ENCODE measurements at places on chromosomes 2 and 18. TPM values are rescaled to one million over a fixed set of nuclear protein-coding genes. Genes with fewer than 3 reads are reported as not detected.
A peak's percentile ranks its signal among the peaks of the same experiment; 100 is the strongest.

DNA sequence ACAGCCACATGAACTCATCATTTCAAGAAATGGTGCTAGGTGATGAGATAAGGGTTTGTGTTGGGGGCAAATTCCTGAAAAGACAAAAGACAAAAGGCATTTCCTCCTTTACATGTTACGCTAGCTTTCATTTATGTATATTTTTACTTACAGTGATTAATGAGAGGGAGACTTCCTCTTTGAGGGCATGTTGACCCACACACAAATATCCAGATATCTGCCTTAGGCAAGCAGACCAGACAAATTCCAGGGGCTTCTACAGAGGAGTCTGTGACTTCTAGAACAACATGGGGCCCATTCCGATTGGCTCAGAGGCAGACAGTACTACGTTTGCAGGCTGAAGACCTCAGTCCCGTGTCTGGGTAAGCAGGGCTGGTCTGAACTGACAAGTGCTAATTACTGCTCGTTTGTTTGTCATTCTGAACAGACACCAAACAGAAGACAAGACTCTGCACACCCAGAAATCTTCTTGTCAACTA lies 74.8 kb upstream of the ST6GAL2 start:
- no peak overlapping the region for H3K4me3 ChIP-seq
- peaks cover 10% of the 10 kb centered on the region for H3K4me1 ChIP-seq
- no peaks in the 10 kb centered on the region for H3K36me3 ChIP-seq
- H3K27ac ChIP-seq = no peak overlapping the region

The TCF7L1 gene
- total RNA-seq = 73.3 TPM

DNA sequence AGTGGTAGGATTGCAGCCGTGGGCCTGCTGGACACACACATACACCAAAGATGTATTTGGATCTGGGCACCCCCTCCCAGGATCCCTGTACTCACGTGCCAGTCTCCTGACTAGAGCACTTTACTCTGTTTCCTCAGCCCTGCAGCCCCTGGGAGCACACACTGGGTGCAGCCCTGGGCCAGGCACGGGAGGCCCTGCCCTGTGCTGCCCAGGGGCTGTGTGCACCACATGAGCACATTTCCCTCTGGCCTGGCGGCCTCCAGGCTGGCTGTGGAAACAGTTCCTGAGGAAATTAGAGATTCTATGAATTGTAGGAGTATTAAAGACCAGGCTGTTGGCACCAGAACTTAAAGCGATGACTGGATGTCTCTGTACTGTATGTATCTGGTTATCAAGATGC lies 45.4 kb downstream of the BCL2L11 start:
- no peak for DNase-seq
- no peak overlapping the region for H3K27ac ChIP-seq
- peaks cover 18% of the 10 kb centered on the region for H3K4me1 ChIP-seq
- no peaks in the 10 kb centered on the region for H3K27me3 ChIP-seq

DNA sequence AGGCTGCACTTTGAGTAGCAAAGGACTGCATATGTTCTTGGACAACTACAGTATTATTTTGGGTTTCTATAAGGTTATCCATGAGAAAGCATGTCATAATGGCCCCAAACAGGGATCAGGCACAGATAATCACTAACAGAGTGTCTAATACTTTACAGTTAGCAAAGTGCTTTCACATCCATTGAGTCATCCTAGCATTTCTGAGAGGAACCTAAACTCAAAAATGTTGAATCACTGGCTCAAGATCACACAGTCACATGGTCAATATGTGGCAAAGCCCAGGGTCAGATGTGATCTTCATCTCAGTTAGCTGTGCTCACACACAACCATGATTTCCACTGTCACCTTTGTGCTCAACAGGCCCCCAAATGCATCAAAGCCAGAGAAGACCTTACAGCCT lies 156.1 kb upstream of the VRK2 start:
- H3K36me3 ChIP-seq = no peaks in the 10 kb centered on the region
- H3K27me3 ChIP-seq = no peaks in the 10 kb centered on the region
- H3K4me1 ChIP-seq = no peaks in the 10 kb centered on the region
- H3K4me3 ChIP-seq = no peak overlapping the region
- no peak for DNase-seq

DNA sequence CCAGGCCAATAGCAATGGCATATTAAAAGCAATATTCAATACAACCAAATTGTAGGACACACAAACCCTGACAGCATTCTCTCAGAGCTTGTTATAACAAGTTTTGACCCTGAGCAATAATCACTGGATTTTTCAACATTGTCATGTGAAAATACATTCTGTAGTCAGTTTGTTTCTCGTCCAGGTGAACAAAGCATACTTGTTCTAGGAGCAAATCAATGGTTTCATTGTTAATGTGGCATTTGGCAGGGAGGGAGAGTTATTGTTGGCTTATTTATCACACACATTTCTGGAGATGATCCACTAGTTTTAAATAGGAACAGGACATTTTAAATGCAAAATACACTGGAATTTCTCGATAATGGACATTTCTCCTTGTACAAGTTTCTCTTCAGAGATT lies 69.9 kb upstream of the L3MBTL4 start:
- no peaks in the 10 kb centered on the region for H3K4me1 ChIP-seq
- no peaks in the 10 kb centered on the region for H3K27me3 ChIP-seq
- DNase-seq = no peak
- no peak overlapping the region for H3K4me3 ChIP-seq

The FOXD4L1 gene
- 0.15 TPM for total RNA-seq

The LDLRAD4 gene
- total RNA-seq = 15.1 TPM

DNA sequence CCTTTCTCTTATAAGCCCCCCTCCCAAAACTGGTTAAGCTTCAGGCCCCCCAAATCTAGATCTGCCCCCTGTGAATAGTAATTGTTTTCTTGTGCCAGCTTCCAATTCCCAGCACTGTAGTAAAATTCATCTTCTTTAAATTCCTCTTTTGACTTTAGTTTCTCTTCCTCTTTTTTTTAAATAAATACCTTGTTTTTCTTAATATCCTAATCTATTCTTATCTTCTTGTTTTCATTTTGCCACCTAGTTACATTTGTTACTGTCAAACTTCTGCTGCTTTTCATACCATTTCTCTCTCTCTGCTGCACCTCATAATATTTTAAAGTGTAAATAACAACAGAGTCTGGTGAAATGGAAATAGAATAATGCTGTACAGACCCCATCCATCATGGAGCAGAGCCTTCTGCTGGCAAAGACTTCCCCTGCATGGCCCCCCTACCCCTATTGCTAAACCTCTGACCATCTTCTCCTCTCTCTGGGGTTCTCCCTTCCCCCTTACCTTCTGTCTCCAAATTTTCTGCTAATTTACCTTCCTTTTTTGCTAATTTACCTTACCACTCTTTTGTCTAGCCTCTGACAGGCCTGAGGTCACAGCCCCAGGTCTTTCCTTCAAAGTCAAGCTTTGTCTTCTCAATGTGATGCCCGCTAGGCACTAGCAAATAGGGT lies 94.9 kb upstream of the PAPOLG start:
- no peak overlapping the region for H3K4me3 ChIP-seq
- peaks cover 5% of the 10 kb centered on the region for H3K27me3 ChIP-seq
- no peaks in the 10 kb centered on the region for H3K4me1 ChIP-seq
- DNase-seq = no peak
- H3K36me3 ChIP-seq = no peaks in the 10 kb centered on the region
- H3K27ac ChIP-seq = no peak overlapping the region

- no peak overlapping the region for H3K27ac ChIP-seq
- DNase-seq = no peak
- no peak overlapping the region for H3K4me3 ChIP-seq
Observed at GRCh38 chr2:143482771-143483170, 353.6 kb downstream of the ARHGAP15 start.

DNA sequence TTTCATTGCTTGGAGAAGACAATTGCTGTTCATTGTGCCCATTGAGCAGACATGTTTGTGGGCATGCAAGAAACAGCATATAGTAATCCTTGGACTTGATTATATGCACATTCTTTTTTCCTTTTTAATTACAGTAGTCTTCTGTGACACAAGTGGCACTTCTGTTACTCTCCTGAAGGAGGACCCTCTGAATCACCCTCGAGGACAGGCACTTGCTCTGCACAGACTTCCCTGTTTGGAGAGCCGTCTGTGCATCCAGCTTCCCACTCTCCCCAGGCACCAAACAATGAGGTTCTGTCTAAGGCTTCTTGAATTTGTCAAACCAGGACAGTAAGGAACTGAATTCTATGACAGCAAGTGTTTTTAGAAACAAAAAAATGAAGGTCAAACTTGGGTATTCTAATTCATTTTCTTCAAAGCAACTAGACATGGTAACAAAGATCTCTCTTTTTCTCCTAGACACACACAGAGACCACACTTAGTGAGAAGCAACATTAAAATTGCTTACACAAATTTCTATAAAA lies 844.6 kb upstream of the ID2 start:
- no peaks in the 10 kb centered on the region for H3K4me1 ChIP-seq
- H3K27me3 ChIP-seq = no peaks in the 10 kb centered on the region
- peak; percentile 29 for DNase-seq
- H3K27ac ChIP-seq = no peak overlapping the region
- H3K36me3 ChIP-seq = no peaks in the 10 kb centered on the region
- H3K4me3 ChIP-seq = no peak overlapping the region

The OTX1 gene
- total RNA-seq = 12.9 TPM

The SLC9A4 gene
- 0.08 TPM for total RNA-seq

- H3K36me3 ChIP-seq = no peaks in the 10 kb centered on the region
- H3K4me3 ChIP-seq = no peak overlapping the region
- no peaks in the 10 kb centered on the region for H3K4me1 ChIP-seq
- H3K27ac ChIP-seq = no peak overlapping the region
Observed at GRCh38 chr2:191922736-191923651, 76.1 kb upstream of the CAVIN2 start.

GRCh38 chr18:36312806-36313395 lies 15.4 kb downstream of the FHOD3 start:
- H3K4me1 ChIP-seq = no peaks in the 10 kb centered on the region
- H3K27ac ChIP-seq = no peak overlapping the region
- H3K36me3 ChIP-seq = no peaks in the 10 kb centered on the region
- peak; percentile 16 for DNase-seq

DNA sequence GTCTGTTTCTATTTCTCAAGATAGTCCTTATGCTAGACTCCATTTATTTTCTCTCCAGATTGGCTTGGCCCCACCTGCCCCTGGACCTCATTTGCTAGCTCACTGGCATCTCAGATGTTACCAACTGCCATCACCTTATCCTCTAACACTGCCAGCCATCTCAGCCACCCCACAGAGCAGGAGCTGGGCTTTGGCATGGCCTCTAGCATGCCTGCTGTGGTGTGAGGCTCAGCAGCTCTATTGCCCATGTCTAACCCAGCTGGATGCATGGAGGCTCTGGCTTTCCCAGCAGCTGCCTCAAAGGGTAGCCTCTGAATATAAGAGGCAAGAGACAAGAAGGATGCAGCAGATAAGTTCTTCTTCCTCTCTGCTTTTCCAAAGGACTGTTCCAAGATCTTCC lies 373.4 kb downstream of the TNS1 start:
- DNase-seq = no peak
- H3K4me3 ChIP-seq = no peak overlapping the region
- H3K4me1 ChIP-seq = peaks cover 5% of the 10 kb centered on the region

DNA sequence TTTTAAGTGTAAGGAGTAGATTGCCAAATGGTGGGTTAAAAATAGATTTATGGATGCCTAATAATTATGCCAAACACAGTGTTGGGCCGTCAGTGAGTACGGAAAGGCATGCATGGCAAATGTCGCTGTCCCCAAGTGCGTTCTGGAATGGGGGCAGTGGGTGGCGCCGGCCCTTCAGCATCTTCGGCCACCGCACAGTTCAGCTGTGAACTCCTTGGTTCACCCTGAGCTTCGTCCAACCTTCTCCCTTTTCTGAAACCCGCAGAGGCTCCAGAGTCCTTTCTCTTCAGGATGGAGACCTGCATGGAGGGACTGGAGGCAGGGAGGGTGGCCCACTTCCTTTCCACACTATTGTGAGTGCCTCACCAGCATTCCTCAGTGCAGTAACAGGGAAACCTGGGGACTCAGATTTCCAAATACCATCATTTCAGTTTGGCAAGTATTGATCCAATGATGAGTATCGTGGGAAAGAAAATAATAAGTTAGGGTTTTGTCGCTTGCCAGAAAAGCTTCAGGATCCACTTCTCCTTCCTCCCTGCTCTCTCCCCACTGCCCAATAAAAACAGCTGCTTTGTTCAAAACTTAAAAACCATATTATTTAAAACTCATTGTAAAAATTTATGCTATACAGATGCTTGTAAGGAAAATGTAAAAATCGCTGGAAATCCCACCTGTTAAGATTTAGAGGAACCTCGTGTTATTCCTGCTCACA lies 74.6 kb upstream of the TXNDC2 start:
- H3K27me3 ChIP-seq = no peaks in the 10 kb centered on the region
- H3K27ac ChIP-seq = no peak overlapping the region
- peak; percentile 69 for DNase-seq
- H3K36me3 ChIP-seq = no peaks in the 10 kb centered on the region
- peaks cover 4% of the 10 kb centered on the region for H3K4me1 ChIP-seq

The SPRED2 gene
- 66.7 TPM for total RNA-seq

GRCh38 chr2:44547718-44548117 lies 186.0 kb downstream of the CAMKMT start:
- DNase-seq = no peak
- H3K27me3 ChIP-seq = no peaks in the 10 kb centered on the region
- no peak overlapping the region for H3K4me3 ChIP-seq

GRCh38 chr2:112839407-112840067 lies 3.0 kb upstream of the IL1B start:
- no peaks in the 10 kb centered on the region for H3K27me3 ChIP-seq
- no peaks in the 10 kb centered on the region for H3K36me3 ChIP-seq
- H3K4me1 ChIP-seq = no peaks in the 10 kb centered on the region
- no peak overlapping the region for H3K27ac ChIP-seq
- peak; percentile 19 for DNase-seq

GRCh38 chr2:237729681-237730475 lies 68.7 kb upstream of the RBM44 start:
- peaks cover 59% of the 10 kb centered on the region for H3K36me3 ChIP-seq
- H3K27me3 ChIP-seq = no peaks in the 10 kb centered on the region
- no peak overlapping the region for H3K4me3 ChIP-seq
- DNase-seq = no peak
- no peak overlapping the region for H3K27ac ChIP-seq
- peaks cover 25% of the 10 kb centered on the region for H3K4me1 ChIP-seq

The KLHL30 gene
- not detected for total RNA-seq

GRCh38 chr2:169491378-169491777 lies 12.1 kb downstream of the BBS5 start:
- no peak for DNase-seq
- no peaks in the 10 kb centered on the region for H3K4me1 ChIP-seq
- no peak overlapping the region for H3K4me3 ChIP-seq
- no peaks in the 10 kb centered on the region for H3K36me3 ChIP-seq
- no peak overlapping the region for H3K27ac ChIP-seq
- H3K27me3 ChIP-seq = no peaks in the 10 kb centered on the region

- peaks cover 57% of the 10 kb centered on the region for H3K36me3 ChIP-seq
- no peak overlapping the region for H3K27ac ChIP-seq
- no peaks in the 10 kb centered on the region for H3K27me3 ChIP-seq
- H3K4me3 ChIP-seq = no peak overlapping the region
- no peaks in the 10 kb centered on the region for H3K4me1 ChIP-seq
Observed at GRCh38 chr2:1654696-1655374, 89.5 kb downstream of the PXDN start.

DNA sequence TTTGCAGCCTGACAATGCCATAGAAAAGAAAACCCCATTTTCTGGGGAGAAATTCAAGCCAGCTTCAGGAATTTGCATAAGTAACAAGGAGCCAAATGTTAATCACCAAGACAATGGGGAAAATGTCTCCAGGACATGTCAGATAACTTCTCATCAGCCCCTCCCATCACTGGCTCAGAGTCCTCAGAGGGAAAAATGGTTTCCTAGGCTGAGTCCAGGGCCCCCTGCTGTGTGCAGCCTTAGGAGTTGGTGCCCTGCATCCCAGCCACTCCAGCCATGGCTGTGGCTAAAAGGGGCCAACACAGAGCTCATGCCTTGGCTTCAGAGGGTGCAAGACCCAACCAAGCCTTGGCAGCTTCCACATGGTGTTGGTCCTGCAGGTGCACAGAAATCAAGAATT lies 63.7 kb upstream of the FANCL start:
- no peak overlapping the region for H3K4me3 ChIP-seq
- H3K4me1 ChIP-seq = no peaks in the 10 kb centered on the region
- H3K27ac ChIP-seq = no peak overlapping the region
- DNase-seq = peak; percentile 60
- no peaks in the 10 kb centered on the region for H3K27me3 ChIP-seq

All from endodermal cell (in vitro differentiated cells).